ENCODE measurements at places on chromosomes 7 and 10.

- no peak for DNase-seq
Observed at GRCh38 chr7:157097569-157097968, 41.2 kb upstream of the UBE3C start.

GRCh38 chr7:124120911-124121310 lies 88.0 kb upstream of the TMEM229A start:
- DNase-seq = no peak

GRCh38 chr10:6473901-6474370 lies 106.1 kb downstream of the PRKCQ start:
- DNase-seq = no peak

DNA sequence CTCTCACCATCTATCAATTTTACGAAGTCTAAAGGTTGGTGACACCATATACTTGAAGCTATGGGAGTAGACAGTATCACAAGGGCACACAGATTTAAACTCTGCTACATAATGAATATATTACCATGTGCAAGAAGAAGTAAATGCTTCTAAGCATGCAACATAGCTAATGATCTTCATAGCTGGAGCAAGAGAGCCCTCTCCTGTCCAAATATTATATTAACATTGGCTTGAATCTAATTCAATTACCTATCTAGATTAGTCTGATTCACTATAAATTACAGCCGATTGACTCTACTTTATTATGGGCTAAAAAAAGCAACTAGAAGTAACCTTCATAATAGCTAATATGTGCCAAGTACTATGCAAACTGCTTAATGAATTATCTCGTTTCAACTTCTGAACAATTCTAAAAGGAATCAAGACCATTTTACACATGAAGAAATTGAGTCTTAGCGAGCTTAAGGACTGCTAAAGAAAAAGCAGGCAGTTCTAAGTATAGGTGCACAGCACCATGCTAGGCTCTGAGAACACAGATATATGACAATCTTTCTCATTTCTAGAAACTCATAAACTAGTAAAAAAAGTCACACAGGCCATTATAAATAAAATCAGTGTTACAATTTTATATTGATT lies 21.9 kb downstream of the FRA10AC1 start:
- no peak for DNase-seq

DNA sequence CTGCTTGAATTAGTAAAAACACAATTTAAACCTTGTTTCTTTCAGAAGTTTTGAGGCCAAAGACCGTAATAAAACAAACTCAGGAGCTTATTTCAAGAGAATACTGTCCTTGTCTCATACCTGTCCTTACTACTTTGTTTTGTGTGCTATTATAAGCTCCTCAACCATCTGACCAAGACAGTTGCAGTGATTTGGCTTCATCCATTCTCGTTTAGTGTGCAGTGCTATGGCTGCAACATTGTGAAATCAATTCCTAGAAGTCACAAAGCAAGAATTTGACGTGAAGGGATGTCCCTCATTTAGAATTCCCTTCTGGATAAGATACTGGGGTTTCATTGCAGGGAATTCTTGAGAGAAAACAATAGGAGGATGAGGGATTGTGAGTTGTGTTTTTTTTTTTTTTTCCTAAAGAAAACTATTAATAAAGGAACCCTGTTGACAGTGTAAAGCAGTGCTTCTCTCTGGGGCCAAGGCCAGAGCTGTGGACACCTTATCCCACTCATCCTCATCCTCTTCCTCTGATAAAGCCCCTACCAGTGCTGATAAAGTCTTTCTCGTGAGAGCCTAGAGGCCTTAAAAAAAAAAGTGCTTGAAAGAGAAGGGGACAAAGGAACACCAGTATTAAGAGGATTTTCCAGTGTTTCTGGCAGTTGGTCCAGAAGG lies at the start of gene OIT3:
Gene OIT3 (plus strand): TSS at position 604 of the 663 bp plus-strand sequence. CDS start 60 bp downstream, outside the sequence.
- DNase-seq = no peak

GRCh38 chr10:2979306-2979705 lies 88.0 kb upstream of the PFKP start:
- DNase-seq = no peak

DNA sequence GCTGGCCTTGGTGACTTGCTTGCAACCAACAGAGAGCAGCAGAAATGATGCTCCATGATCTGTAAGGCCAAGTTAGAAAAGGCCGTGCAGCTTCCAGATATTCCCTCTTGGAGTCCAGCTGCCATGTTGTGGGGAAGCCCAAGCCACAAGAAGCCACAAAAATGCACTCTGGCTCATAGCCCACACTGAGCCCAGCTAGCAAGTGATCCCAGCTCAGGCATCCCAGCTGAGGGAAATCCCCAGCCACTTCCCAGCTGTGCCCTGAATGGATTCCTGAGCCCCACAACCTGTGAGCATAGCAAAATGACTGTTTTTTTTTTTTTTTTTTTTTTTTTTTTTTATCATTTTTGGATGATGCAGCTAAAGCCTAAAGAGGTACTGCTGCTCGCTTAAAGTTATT lies 11.1 kb upstream of the SDK1 start:
- no peak for DNase-seq

GRCh38 chr10:56646329-56647111 lies 285.5 kb upstream of the ZWINT start:
- DNase-seq = no peak

DNA sequence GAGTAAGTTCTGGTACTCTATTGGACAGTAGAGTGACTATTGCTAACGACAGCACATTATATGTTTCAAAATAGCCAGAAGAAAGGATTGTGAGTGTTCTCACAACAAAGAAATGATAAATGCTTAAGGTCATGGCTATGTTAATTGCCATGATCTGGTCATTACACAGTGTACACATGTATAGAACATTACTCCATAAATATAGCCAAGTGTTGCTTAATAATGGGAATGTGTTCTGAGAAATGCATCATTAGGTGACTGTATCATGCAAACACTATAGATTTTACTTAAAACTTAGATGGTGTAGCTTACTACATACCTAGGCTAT lies 19.6 kb downstream of the EPC1 start:
- DNase-seq = no peak

- no peak for DNase-seq
Observed at GRCh38 chr7:99984593-99984992, 8.8 kb upstream of the AZGP1 start.

- no peak for DNase-seq
Observed at GRCh38 chr7:130350945-130351790, 6.6 kb downstream of the CPA5 start.

GRCh38 chr10:47239211-47239610 lies 60.8 kb upstream of the GDF10 start:
- no peak for DNase-seq

- DNase-seq = no peak
Observed at GRCh38 chr7:91374321-91374989, 110.2 kb downstream of the FZD1 start.

DNA sequence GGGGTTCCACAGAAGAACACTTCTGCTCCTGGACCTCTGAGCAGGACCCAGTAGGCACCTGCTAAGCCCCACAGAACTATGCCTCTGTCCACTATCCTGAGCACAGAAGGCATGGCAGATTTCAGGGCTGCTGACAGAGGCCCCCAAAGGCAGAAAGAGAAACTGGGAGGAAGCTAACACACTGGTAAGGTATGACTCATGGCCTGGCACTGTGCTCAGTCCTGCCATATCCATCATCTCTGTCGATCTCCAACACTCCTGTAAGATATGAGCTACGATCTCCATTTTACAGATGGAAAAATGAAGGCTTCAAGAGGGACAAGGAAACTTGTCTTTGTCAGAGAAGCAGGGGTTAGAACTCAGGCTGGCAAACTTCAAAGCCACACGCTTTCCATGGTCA lies 62.2 kb downstream of the GRID1 start:
- no peak for DNase-seq

DNA sequence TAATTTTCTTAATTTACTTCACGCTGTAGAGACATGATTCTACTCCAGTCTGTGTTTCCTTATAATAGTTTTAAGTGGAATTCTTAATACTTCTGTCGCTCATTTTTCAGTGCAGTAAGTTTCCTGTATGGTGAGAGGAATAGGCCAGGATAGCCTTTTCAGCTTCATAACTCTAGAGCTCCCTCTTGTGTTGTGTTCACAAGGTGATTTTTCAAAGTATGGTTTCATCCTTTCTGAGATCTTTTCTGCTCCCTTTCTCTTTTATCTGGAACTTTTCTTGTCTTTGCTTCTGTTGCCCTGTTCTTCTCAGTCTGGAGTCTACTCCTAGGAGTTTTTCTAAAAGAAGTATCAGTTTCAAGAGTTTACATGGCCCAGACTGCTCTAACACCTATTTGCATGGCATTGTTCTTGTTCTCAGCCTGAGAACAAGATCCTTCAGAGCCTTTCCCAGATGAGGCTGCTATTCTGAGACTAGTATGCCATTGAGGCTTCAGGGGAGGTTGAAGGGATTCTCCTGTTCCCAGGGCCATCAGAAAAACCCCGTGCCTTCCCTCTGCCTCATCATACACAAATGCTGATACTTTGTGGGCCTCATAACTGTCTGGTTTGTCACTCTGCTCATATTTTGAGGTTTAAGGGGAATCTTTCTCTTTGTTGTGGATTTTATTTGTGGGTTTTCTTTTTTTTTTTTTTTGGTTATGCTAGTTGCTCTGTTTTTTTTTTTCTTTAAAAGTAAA lies 21.8 kb downstream of the NET1 start:
- DNase-seq = no peak

DNA sequence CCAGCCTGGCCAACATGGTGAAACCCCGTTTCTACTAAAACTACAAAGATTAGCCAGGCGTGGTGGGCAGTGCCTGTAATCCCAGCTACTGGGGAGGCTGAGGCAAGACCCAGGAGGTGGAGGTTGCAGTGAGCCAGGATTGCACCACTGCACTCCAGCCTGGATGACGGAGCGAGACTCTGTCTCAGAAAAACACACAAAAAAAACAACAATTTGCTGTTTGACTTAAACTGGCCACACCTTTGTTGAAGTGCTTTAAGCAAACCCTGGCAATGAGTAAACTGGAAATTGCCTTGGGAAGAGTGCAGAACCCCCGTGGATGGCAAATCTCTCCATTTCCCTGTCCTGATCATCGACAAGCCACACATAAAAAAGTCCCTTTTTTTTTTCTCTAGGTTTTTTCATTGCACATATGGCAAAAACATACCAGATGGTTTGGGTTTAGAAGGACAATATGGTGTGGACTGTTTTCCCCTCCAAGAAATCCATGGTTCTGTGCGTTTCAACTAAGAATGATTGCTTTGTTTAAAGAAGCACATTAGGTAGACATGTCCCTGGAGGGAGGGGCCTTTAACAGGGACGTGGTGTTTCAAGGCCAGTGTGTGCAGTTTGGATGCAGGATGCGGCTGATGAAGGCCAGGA lies 76.9 kb downstream of the NRP1 start:
- DNase-seq = no peak

- DNase-seq = no peak
Observed at GRCh38 chr7:150685219-150686029, at the start of gene GIMAP2. GIMAP2 (plus strand) TSS chr7:150685706; CDS start chr7:150687060, 1,354 bp downstream.

GRCh38 chr7:43668035-43668434 lies 61.3 kb downstream of the COA1 start:
- no peak for DNase-seq

- no peak for DNase-seq
Observed at GRCh38 chr7:69276011-69276729, 322.1 kb upstream of the AUTS2 start.

- DNase-seq = no peak
Observed at GRCh38 chr7:150751702-150752101, 14.5 kb downstream of the GIMAP5 start.

DNA sequence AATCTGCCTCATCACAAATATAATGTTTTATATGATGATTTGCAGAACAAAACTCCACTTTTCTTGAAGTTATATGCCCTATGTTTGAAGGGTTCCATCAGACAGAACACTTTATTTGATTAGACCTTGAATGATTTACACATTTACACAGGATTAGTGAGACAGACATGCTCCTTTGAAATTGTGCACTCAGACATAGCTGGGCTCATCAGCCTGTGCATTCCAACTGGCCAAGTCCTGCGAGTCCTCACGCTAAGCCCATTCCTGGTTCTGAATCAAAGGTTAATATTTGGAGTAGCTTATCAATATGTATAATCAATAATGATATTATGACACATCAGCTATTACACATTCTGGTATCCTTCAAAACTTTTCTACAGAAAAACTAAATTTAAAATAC lies 173.6 kb downstream of the MBL2 start:
- DNase-seq = no peak

GRCh38 chr7:14793151-14793550 lies 109.4 kb downstream of the DGKB start:
- DNase-seq = no peak

GRCh38 chr10:72126184-72126871 lies 38.0 kb upstream of the SPOCK2 start:
- no peak for DNase-seq

DNA sequence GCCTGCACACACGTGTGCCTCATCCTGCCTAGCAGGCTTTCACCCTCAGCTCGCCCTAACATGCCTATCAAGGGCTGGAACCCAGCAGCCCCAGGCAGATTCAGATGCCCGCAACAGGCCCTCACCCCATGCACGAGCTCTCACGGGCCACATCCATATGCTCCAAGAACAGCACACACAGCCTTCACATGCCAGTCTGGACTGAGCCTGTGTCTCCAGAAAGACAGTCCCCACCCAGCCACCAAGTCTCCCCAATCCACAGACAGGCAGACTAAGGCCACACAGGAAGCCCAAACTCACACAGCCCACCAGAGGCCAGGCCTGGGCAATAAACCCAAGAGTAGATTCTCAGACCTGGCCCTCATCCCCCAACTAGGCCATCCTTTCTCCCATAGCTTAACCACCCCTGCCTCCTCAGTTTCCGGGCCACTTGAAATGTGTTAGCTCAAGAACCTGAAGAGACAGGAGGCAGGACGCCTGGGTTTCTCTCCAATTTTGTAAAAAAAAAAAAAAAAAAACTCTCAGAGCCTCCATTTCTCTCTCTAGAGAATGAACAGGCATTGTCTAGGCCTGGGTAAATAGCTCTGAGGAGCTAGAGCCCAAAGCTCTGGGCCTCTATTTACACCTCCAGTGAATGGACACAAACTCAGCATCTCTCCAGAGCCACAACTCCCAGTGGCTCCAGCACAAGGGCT lies 6.8 kb downstream of the LDB1 start:
- no peak for DNase-seq

DNA sequence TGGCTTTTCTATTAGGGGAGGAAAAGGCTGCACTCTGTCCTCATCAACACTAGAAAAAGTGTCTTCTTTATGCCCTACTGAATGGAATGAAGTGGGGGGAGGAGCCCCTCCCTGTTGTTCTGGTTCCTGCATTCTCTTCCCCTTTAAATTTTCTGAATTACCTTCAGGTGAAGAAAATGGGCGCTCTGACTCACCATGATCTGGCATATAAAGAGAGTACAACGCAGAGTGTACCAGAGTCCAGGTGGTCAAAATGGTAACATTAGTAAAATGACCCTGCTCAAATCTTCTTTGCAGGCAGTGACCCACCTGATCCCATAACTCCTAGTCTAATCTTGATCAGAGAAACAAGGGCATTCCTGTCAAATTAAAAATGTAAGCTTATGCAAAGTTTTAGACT lies 80.7 kb downstream of the THSD7A start:
- no peak for DNase-seq

Measured in stimulated activated CD8-positive, alpha-beta memory T cell treated with anti-CD3 and anti-CD28 coated beads, Interleukin-15, amount 100 ng/mL, for 1 hour (primary cell).